ENCODE measurements at places on chromosomes 5 and 9.

DNA sequence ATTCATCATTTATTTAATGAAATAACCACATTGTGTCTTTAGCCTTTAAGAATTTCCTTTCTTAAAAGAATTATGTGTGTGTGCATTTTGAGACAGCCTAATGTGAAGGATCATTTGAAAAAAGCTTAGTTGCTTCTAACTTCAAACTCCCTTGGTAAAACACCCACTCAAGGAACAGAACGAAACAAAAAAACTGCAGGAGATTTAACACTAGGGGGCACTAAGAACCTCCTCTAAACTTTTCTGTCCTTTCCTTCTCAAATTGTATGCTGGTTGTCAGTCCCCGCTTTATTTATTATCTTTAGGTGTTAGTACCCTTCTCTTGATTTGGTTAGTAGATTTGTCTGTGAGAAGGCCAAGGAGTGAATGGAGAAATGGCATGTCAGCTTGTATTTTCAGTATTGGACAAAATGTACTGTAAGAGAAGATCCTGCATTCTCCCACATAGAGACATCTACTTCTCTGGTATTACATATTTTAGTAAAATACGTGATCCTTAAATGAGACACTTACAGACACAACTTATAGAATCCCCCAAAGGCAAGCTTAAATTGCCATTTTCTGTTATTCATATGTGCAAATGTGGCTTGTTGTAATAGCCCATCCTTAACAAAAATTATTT, 229.7 kb downstream of the MRPS30 start:
- peak; percentile 13 for DNase-seq

DNA sequence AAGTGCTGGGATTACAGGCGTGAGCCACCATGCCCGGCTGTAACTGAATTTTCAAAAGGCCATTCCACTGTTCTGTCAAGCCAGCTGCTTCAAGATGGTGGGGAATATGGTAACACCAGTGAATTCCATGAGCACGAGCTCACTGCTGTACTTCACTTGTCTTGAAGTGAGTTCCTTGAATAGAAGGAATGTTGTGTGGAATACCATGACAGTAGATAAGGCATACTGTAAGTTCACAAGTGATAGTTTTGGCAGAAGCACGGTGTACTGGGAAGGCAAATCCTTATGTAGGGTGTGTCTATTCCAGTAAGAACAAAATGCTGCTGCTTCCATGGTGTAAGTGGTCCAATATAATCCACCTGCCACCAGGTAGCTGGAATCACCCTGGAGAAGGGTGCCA, 6.6 kb upstream of the PRXL2C start:
- DNase-seq: no peak

DNA sequence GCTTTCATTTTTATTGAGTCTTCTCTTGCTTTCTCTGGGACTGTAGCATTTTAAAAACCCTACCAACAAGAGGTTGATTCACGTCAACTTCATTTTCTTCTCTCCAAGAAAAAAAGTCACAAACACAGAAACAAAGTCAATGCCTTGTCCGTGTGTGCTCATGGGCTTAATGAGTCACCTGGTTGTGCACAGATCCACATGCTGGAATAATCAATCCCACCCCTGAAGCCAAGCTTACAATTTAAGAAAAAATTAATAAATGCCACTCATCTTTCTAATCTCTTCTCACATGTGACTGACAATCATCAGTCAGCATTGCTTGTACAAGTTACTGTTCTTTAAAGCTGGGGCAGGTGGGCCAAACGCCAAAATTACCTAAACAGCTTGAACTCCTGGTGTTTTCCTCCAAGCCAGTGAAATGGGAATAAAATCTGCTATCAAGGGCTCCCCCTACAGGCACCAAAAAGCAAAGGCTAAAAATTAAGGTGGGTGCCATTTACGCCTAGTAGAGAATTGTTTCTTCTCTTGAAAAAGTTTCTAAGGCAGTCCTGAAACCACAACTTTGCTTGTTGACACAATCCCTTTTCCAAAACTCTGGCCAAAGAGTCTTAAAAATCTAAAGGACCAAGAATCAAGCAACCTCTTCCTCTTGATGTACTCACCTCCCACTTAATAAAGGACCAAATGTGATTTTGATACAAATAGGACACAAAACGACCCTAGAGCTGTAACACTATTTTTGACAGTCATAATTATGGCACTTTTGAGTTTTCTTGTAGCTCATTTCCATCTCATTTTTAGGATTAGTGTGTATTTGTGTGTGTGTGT, 21.3 kb downstream of the TRMO start:
- peak; percentile 46 for DNase-seq

DNA sequence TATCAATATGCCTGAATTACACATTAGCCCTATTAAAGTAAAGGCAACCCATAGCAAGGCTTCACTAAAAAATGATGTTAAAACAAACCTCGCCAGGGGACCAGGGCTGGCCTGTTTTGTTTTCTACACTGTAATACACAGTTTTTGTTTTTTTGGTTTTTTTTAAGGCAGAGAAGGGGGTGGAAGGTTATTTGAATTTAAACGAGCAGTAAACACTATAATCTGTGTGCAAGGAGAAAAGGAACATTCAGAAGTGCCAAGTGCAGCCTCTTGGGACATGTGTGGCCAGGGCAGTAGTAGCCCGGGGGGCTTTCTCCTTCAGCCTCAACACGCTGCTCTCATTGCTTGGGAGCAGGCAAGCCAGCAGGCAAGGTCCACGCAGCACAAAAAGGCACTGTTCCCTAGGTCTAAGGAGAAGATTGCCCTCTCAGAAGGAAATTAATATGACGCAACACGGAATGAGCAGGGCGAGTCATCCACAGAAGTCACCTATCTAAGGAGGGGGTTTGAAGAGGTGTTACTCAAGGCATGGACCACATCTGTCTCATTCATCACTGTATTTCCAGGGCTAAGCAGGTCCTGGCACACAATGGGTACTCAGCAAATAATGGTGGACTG, 16.2 kb downstream of the SIL1 start:
- no peak for DNase-seq

GRCh38 chr5:53856506-53856905, 296.1 kb downstream of the NDUFS4 start:
- no peak for DNase-seq
